ENCODE measurements at places on chromosomes 7 and 10. TPM values are rescaled to one million over a fixed set of nuclear protein-coding genes. Genes with fewer than 3 reads are reported as not detected.

Gene MRLN
- not detected for total RNA-seq

Gene CADPS2
- 25.5 TPM for total RNA-seq

- no peak overlapping the region for H3K4me3 ChIP-seq
- H3K27ac ChIP-seq = peak overlapping the region; percentile 59
- peak; percentile 80 for DNase-seq
- H3K27me3 ChIP-seq = no peaks in the 10 kb centered on the region
- H3K36me3 ChIP-seq = no peaks in the 10 kb centered on the region
- peaks cover 25% of the 10 kb centered on the region for H3K4me1 ChIP-seq
These were observed 1000.9 kb downstream of the LRMDA start for GRCh38 chr10:76432016-76433012.

GRCh38 chr10:3068201-3068967, 1.0 kb downstream of the PFKP start:
- no peaks in the 10 kb centered on the region for H3K27me3 ChIP-seq
- H3K36me3 ChIP-seq = no peaks in the 10 kb centered on the region
- H3K4me1 ChIP-seq = peaks cover 19% of the 10 kb centered on the region
- peak overlapping the region; percentile 78 for H3K27ac ChIP-seq

DNA sequence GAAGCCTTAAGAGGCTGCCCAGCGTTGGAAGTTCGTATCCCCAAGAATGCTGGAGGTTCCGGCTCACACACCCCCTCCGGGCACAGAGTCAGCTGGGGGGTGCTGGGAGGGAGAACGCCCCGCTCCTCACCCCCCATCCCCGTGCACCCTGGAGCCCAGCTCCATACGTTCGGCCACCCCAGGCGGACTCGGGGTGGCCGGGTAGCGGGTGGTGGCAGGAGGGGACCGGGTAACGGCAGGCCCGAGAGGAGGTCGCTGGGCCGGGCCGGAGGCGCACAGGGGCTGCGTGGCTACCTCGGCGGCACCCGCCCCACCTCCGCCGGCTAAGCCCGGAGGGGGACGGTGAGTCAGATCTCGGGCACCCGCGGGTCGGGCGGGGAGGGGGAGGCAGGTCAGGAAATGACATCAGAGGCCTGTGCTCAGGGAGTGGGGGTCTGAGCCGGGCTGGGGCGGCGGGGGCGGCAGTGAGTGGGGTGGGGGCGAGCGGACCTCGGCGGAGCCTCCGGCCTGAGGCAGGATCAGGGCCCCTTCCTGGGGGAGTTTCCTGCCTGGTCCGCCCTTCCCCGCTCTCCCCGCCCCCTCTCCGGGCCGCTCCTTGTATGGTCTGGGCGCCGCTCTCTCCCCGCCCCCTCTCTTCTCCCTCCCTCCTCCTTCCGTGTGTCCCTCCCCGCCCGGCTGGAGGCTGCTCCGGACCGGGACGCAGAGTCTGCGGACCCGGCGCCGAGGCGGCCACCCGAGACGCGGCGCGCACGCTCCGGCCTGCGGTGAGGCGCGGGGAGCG, at the start of gene ZYX:
TSS of gene ZYX (plus strand) at position 700 of the 781 bp plus-strand sequence. CDS start 227 bp downstream, outside the sequence.
- H3K4me1 ChIP-seq = peaks cover 60% of the 10 kb centered on the region
- peak within 1 kb of the TSS; percentile 93 for H3K4me3 ChIP-seq
- peak within 1 kb of the TSS; percentile 94 for H3K27ac ChIP-seq
- no peaks in the 10 kb centered on the region for H3K27me3 ChIP-seq
